ENCODE measurements at places on chromosomes 16 and 17.

DNA sequence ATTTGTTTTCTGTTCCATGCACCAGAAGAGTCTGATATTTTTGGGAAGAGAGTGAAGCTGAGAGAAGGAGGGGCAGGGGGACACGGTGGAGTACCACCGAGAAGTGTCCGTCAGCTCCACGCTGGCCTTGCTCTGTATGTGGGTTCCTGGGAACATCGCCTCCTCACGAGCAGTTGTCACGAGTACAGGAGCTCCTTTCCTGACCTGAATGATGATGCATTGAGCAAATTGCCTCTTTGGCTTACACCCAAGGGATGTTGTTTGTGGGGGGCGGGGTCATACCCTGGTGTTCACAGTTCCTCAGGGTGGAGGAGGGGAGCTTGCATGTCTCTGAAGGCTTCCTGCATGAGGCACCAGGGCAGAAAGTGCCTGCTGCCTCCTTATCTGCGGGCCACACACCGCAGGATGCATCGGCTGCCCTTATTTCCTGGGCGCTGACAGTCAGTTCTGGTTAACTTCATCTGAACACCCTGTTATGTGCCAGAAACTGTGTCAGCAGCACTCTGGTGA lies 36.2 kb downstream of the RGS9 start:
- peak; percentile 45 for DNase-seq

DNA sequence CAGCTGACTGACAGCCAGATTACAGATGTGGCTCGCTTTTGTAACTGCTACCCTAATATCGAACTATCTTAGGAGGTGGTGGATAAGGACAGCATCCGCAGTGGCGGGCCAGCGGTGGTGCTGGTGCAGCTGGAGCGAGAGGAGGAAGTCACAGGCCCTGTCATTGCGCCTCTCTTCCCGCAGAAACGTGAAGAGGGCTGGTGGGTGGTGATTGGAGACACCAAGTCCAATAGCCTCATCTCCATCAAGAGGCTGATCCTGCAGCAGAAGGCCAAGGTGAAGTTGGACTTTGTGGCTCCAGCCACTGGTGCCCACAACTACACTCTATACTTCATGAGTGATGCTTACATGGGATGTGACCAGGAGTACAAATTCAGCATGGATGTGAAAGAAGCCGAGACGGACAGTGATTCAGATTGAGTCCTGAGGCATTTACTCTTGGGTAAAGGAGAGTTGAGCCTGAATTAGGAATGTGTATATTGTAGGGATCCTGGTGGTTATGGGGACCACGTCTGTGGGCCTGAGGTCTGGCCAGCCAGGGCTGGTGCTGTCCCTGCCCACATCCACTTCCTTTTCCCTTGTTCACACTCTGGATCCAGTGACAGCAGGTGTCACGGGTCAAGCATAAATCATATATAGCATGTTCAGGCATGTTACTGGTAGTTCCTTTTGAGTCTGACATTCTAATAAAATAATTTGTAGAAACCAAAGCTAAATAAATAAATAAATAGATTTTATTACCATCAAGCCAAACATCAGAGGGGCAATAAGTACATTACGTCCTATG lies 89.0 kb upstream of the SMURF2 start:
- DNase-seq, result no peak

- DNase-seq, result no peak
Observed at GRCh38 chr17:76217081-76217480, 23.2 kb downstream of the RNF157 start.

DNA sequence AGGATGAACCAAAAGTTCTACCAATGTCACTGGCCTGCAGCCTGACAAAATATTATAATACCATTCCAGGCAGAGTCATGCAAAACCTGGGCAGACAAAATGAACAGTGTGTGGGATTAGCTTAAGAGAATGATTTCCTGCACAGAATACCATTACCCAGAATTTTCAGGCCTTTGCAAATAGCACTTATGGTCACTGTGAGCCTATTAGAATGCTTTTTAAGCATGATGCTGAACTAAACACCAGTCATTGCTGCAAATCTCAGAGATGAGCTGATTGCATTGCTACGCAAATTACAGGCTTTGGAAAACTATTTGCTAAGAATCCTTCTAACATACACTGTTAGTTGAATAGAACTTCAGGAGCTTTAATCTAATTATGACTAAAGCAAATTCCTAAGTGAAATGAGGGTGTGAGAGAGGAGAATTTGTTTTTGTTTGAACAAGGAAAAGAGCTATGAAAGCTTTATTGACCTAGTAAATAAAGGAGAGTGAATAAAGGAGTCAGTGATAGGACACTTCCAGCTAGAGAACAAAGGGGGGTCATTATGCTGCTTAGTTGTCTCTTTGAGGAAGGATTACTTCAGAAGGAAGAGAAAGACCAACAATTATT lies 398.8 kb downstream of the HS3ST3B1 start:
- no peak for DNase-seq

GRCh38 chr17:54860617-54861470 lies 39.8 kb upstream of the TOM1L1 start:
- DNase-seq, result no peak

GRCh38 chr17:15431196-15431595 lies 36.2 kb downstream of the CDRT4 start:
- DNase-seq, result no peak

DNA sequence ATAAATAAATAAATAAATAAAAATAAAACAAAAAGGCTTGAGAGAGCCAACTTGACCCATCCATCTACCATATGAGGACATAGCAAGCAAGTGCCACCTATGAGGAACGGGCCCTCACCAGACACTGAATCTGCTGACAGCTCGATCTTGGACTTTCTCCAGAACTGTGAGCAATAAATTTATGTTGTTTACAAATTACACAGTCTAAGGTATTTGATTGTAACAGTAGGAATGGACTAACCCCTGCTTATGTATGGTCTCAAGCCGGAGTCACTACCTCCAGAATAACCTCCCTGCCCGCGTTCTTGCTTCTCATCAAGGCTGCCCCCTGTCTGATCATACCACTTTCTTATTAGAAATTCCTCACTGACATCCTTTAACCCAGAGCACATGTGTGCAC lies 9.9 kb downstream of the SLC5A11 start:
- DNase-seq, result no peak

GRCh38 chr17:29050176-29050575 lies 7.2 kb downstream of the PIPOX start:
- DNase-seq, result no peak

GRCh38 chr17:74241431-74241830 lies 28.1 kb downstream of the TTYH2 start:
- no peak for DNase-seq

- no peak for DNase-seq
Observed at GRCh38 chr17:69423450-69423849, 9.0 kb downstream of the MAP2K6 start.

DNA sequence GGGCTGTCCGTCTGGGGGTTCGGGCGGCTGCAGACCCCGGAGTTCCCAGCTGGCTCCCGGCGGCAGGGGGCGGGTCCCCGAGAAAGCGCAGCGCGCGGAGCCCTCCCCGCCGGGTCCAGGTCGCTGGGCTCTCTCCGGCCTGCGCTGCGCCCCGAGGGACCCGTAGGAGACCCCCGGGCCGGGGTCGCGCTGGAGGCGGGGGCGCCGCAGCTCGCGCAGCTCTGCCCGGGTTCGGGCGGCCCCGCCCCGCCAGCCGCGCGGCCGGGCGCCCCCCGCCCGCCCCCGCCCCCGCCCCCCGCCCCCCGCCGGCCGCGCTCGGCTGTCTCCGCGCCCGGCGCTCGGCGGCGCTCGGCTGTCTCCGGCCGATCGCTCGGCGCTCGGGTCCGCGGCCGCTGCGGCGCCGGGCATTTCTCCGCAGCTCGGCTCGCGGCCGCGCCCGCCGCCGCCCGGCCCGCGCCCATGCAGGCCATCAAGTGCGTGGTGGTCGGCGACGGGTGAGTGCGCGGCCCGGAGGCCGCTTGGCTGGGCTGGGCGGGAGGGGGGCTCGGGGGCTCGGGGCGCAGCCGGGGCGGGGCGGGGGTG lies at the start of gene RAC3:
TSS of gene RAC3 (plus strand) at position 376 of the 582 bp plus-strand sequence. CDS start at position 460, 84 bp downstream.
- no peak for DNase-seq

- no peak for DNase-seq
Observed at GRCh38 chr17:59826706-59827453, 65.9 kb downstream of the TUBD1 start.

DNA sequence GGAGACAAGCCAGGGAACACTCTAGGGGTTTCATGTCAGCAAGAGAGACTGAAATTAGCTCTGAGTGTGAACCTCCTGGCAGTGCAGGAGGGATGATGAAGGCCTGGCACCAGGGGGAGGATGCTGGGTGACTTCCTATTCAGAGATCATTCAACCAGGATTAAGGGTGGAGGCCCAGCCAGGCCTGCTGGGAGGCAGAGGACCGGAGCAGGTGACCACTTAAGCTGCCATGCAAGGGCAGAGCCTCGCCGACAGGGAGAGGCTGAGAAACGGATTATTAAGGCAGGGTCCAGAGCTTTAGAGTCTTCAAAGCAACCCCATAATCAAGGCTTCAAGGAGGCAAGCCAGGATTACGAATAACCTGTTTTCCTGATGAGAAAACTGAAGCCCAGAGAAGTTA lies 10.6 kb upstream of the SRCIN1 start:
- no peak for DNase-seq

- DNase-seq, result peak; percentile 70
Observed at GRCh38 chr16:85566561-85567100, 46.5 kb upstream of the GSE1 start.

DNA sequence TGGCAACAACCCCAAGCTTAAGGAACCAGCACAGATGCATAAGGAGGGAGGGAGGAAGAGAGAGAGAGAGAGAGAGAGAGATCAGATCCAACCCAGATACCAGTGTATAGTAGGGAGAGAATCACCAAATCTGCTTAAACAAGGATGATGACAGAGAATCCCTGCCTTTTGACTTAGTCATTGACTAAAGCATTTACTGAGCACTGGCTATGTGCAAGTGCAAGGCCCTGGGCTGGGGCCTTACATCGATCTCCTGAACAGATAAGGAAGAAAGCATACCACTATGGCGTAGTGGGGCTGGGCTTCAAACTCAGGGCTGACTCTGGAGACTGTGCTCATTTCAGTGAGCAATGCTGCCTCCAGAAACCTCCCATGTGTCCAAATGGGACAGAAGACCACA lies 15.8 kb downstream of the TSNAXIP1 start:
- no peak for DNase-seq

GRCh38 chr17:39235555-39236449 lies 10.1 kb upstream of the STAC2 start:
- peak; percentile 94 for DNase-seq

DNA sequence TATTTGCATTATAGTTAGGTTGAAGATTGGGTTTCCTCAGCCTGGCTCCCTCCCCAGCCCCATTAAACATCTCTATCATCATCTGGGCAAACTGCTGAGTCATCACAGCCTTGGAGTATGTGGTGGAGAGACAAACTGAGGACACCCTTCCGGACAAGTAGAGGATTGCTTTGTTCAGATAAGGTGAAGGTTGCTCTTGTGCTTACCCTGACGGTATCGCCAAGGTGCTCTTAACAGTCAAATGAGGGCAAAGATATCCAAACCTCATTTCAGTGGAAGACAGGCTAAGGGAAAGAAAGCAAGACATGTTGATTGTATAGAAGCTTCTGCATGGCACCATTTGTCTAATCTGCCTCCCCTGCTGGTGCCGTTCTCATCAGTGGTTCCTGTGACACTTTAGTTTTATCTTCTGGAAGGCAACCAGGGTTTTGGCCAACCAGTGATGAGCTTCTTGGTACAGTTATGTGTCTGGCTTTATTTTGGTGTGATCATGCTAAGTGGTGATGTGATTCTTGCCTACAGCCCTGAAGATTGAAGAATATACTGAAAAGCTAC lies 56.9 kb upstream of the LGALS9 start:
- no peak for DNase-seq

GRCh38 chr16:78452025-78452555 lies 352.6 kb downstream of the WWOX start:
- DNase-seq, result no peak

- DNase-seq, result no peak
Observed at GRCh38 chr17:55532670-55533069, 21.4 kb upstream of the SMIM36 start.

DNA sequence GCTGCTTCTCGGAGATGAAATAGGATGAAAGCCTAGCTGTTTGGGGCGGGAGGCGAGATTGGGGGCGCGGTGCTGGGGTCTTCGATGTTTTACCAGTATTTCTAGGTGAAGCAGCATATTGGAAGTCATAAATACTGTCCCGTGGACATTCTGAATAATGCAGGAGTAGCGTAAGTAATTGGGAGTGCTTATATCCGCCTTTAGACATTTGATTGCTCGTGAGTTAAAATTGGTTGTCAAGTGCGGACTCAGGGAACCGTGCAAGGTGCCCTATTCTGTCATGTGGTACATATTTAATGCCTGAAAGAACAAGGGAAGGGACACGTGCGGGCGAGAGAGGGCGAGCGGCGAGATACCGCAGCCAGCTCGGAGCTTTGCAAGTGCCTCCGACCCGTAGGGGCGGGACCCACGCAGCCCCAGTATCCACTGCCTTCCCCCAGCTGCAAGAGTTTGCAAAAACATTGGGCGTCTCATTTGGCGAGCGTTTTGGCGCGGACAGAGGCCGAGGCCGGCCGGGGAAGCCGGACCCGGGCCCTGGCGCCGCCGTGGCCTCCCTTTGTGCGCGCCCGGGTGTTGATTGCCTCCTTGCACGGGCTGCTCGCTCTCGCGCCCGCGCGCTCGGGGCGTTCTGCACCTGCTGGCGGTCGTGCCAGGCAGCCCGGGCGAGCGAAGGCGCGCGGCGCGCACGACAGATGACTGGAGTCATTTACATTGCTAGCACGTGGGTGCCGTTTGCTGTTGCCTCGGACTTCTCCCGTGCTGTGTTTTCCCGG lies 849.8 kb upstream of the RBFOX1 start:
- peak; percentile 28 for DNase-seq

DNA sequence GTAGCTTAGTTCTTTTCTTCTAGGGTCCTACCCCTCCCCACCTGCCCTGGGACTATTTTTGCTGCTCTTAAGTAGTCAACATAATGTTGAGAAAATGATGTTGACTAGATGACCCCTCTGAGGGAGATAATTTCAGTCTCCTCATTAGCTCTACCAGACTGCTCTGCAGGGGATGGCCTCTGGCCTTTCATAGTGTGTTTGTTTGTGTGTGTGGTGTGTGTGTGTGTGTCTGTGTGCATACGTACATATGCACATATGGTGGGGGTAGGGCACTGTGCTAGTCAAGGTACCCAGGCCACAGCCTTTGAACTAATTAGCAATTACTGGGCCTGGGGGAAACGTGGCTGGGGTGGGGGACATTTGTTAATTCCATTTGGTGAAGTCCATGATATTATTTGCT lies 254.0 kb downstream of the SHISA9 start:
- DNase-seq, result no peak

- DNase-seq, result no peak
Observed at GRCh38 chr17:29594519-29595090, 1.7 kb downstream of the ANKRD13B start.

Data from H9 (cell line).